Activated naive CD4-positive, alpha-beta T cell (primary cell): ENCODE measurements at places on chromosomes 3 and 15.
A peak's percentile ranks its signal among the peaks of the same experiment; 100 is the strongest.

GRCh38 chr3:38131621-38132369 lies 5.1 kb downstream of the ACAA1 start:
- DNase-seq = no peak

- no peak for DNase-seq
Observed at GRCh38 chr3:151297429-151297828, 19.1 kb upstream of the P2RY14 start.

- DNase-seq = no peak
Observed at GRCh38 chr3:108171106-108171505, 51.1 kb downstream of the IFT57 start.

DNA sequence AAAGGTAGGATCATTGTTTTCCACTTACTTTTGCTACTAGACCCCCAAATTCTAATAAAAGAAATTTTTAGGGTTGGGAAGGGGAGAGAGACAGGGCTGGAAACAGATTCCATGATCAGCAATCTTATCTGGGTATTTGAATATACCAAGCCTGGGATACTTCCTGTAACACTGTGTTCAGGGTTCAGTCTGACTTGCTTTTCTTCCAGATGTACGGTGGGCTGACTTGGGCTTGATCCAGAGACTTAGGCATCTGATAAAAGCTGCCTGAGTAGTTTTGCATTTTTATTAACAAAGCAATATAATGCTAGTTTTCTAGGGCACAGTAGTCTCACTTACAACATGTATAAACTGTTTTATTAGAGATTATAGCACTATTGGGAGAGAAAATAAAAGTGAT lies 49.2 kb downstream of the KCNMB2 start:
- DNase-seq = no peak

GRCh38 chr3:151210676-151211381 lies 7.8 kb upstream of the GPR171 start:
- no peak for DNase-seq

DNA sequence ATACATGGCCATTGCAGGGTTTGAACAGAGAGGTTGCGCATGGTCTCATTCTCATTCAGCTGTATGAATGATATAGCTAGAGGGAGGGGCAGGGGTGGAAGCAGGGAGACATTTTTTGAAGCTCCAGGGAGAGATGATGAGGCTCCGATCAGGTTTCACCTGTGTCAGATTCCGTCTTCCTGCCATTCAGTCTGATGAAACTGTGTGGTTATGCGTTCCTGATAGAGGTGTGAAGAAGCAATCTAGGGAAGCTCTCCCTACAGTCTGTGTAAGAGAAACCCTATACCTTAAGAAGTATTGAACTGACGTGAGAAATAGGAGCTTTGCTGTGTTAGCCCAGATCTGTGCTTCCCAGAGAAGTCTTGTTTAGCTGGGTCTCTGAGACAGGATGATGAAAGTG lies 171.9 kb upstream of the NDN start:
- no peak for DNase-seq

- no peak for DNase-seq
Observed at GRCh38 chr3:129608087-129608935, 1.8 kb upstream of the PLXND1 start.

GRCh38 chr15:100721758-100722550 lies 119.6 kb downstream of the ASB7 start:
- DNase-seq = no peak

DNA sequence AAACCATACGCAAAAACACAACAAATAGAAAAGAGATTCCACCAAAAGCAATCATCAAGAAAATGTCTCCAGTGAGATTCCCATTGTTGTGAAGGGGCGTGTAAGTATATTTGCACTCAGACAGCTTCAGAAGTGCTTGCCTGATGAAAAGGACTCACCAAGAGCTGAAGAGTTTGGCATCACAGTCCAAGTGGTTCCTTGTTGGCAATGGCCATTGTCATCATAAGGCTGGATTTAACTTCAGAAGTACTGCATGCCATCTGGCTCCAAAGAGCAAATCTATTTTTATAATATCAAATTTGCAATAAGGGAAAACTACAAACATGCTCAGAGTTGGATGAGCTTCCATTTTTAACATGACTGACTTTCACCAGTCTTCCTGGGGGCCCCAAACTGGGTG lies 505.3 kb upstream of the NR2F2 start:
- DNase-seq = no peak

GRCh38 chr15:35728219-35728940 lies 182.4 kb upstream of the DPH6 start:
- DNase-seq = no peak

DNA sequence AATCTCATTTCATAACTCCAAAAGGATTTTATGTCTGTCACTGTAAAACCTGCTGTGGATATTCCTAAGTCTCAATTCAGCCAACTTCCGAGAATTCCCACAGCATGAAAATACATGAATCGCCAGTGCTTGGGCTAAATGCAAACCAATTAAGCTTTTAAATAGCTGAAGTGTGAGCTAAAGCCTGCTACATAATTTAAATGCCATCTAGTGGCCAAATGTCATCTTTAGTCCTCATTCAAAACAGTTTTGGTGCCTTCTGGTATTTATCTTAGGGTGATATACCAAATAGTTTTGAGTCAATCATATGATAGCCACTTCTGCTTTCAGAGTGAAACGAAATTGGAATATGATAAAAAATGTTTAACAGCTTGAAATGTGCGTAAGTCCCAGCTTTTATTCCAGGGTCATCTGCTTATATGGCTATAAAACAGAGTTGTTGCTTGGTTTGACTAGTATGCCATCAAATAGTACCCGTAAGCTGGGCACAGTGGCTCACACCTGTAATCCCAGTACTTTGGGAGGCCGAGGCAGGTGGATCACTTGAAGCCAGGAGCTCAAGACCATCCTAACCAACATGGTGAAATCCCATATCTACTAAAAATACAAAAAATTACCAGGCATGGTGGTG lies 41.8 kb upstream of the CCNL1 start:
- DNase-seq = no peak

DNA sequence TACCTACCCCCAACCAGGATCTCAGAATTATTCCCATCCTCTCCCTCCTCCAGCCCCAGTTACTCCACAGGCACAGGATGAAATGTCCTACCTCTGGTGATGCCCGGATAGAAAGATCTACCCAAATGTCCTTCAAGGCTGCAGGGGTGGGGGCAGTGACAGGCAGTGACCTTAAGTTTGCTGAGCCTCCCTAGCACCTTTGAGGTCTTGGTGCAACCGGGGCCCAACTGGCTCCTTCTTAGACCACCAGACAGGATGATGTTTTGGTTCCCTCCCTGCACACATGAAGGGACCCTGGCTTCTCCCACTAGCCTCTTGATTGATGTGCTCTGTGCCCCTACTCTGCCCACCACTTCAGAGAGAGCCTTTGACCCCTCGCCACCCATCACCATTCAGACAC lies 36.4 kb downstream of the EXOG start:
- no peak for DNase-seq

- no peak for DNase-seq
Observed at GRCh38 chr3:138835397-138835757, 649 bp upstream of the PIK3CB start.

DNA sequence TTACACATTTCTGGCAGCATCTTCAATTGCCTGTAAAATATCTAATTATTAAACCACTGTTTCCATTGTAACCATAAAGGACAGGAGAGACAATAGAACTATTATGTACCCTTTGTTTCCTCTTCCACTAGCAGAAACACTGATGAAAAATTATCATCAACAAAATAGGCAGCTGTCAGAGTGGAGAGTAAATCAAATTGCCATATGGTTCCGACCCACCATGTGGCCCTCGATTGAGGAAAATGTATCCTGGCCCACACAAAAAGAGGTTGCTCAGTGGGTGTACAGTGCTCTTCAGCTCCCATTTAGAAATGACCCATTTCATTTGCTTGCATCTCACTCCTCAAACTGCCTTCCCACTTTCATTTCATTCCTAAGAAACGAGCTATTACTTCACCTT lies 570.6 kb upstream of the UBE2E2 start:
- no peak for DNase-seq

- DNase-seq = no peak
Observed at GRCh38 chr3:71577011-71577410, 6.5 kb downstream of the FOXP1 start.

GRCh38 chr3:7999384-7999783 lies 502.2 kb upstream of the LMCD1 start:
- no peak for DNase-seq

- no peak for DNase-seq
Observed at GRCh38 chr3:12985148-12985547, 88.1 kb downstream of the IQSEC1 start.

GRCh38 chr3:19065027-19065426 lies 83.3 kb upstream of the KCNH8 start:
- DNase-seq = no peak

DNA sequence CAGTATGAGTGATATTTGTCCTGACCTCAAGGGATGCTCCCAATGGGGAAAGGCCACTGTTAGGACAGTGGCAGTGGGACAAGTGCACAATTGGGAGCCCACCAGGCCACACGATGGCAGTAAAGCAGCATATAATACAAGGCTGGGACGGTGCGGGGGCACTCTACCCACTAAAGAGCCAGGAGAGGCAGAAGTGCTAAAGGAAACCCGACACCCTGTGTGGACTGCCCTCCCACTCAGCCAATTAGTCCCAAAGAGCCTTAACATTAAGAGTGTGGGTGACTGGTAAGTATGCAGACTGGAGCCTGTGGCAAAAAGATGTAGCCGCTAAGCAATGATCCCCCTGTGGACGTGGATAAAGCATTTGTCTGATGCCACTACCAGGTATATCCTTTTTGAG lies 8.2 kb upstream of the ZNF589 start:
- DNase-seq = peak; percentile 11

- DNase-seq = no peak
Observed at GRCh38 chr3:147934451-147935180, 525.5 kb downstream of the ZIC1 start.

- DNase-seq = no peak
Observed at GRCh38 chr15:84740691-84741090, 7.7 kb upstream of the ZNF592 start.

DNA sequence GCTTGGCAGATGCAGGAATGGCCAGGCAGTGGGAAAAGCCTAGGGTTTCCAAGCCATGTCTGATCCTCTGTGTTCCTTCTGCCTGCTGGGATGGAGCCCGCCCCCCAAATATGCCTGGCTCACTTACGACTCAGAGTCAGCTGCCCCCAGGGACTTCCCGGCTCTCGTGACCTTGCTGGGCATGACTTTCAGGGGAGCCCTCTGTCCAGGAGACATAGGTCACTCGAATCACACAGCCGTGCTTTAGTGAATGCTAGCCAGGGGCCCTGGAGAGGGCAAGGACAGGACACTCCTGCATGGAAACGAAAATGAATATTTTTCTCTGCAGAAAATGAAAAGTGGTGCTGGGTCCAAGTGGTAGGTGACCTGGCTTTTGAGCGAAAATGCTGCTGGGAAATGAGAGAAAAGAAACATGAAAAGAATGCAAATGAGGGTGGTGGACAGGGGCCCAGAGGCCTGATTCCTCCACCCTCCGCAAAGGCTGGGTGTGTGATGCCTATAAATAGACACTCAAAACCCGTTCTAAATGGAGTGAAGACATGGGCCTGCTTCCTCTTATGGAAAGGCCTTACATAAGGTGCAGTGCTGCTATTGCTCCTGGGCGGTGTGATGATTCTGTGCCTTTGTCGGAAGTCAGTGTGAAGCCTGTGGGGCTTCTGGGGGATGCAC lies 107.4 kb downstream of the APBA2 start:
- no peak for DNase-seq

- no peak for DNase-seq
Observed at GRCh38 chr3:110984456-110985250, 87.0 kb upstream of the NECTIN3 start.

DNA sequence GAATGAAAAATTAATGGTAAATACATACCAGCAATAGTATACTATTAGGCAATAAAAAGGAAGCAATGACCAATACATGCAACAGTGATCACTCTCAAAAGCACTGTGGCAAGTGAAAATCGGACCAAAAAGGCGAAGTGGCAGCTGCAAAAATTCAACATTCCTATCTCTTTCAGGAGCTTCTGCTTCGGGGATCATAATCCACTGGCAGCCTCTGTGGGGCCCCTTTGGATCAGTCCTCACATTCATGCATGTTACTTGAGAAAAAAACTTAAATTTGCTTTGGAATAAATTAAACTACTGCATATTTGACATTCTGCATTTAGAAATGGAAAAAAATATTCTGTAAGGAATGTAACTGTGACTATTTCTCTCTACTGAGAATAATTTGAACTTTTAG lies 425.6 kb downstream of the NR2F2 start:
- DNase-seq = no peak

DNA sequence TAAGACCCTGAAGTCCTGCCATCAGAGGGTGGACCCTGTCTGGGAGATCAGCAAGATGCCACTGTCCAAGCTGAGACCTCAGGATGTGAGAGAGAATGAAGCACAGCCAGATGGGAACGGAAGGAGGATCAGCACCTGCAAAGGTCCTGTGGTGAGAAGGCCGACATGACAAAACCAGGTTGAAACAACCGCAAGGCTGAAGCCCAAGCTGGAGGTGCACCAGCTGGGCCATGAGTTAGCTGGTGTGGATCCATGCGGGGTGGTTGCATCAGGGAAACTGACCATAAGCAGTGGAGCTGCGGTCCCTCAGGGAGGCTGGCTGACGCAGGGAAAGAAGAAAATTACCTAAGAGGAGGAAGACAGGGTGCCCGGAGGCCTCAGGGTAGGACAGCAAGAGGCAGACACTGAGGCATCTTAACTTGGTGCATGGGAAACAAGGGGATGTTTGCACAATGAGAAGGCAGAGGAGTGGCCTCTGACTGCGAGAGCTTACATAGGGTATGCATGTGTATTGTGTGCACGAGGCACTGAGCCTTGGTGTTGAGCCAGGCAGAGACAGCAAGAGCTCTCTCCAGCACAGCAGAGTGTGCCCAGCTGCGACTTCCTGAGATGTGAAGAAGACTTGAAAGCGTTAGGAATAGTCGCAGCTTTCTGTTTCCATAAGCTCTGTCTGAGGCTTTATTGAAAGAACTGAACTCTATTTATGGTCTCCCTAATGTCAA lies 497.7 kb downstream of the OCA2 start:
- DNase-seq = no peak

DNA sequence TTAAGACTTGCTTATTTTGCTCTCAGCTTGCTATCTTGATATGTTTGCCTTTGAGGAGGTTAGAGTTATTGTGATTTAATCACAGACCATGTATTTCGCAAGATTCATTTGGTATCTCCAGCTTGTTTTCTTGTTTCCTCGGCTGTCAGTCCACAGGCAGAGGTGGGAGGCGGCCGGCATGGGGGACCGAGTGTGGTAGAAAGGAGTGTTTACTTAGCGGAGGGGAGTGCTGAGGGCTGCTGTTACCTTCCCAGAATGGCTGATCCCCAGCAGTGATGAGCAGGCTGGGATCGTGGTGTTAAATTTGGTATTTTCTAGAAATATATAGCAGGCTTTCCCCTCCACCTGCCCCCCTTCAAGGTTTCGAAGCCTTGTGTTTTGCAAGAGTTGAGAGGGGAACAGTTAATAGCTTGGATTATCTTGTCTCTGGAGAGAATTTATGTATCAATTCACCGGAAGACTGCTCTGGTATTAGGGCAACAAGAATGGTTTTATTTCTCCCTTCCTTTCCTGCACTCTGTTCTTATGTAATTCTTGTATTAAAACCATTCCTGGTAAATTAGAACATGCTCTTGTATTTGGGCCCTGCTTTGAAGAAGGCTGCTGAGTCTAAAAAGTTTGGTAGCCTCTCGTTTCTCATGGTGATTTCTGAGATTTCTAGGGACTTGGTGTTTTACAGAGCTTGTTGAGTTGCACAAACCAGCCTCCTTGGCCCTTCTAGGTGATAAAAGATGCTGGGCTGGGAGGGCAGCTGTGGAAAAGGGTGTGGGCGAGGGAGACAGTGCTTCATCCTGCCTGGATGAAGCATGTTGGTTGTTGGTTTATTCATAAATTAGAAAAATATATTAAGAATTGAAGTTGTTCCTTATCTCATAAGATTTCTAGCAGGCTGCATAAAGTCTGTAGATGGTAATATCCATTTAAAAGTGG lies 151.4 kb downstream of the IGF1R start:
- no peak for DNase-seq
